ENCODE measurements at places on chromosomes 7 and 10. TPM values are rescaled to one million over a fixed set of nuclear protein-coding genes. Genes with fewer than 3 reads are reported as not detected.

DNA sequence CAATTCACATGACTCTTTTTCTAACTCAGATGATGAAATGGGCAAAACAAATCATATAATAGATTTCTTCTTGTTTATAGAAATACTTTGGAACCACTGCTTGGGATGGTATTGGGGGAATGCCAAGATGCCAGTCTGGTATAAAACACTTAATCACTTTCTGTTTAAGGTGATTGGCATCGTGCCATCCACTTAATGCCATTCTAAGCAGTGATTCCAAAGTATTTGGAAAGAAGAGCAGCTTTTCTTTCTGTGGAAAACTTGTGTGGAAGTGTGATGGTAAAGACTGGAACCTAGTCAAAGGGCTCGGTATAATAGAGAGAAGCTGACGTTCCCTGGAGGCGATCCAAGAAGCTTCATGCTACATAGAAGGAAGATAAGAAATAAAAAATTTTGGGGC, 120.6 kb downstream of the TMEM26 start:
- DNase-seq: no peak

GRCh38 chr7:105837765-105838626, 38.4 kb downstream of the ATXN7L1 start:
- peak; percentile 67 for DNase-seq

DNA sequence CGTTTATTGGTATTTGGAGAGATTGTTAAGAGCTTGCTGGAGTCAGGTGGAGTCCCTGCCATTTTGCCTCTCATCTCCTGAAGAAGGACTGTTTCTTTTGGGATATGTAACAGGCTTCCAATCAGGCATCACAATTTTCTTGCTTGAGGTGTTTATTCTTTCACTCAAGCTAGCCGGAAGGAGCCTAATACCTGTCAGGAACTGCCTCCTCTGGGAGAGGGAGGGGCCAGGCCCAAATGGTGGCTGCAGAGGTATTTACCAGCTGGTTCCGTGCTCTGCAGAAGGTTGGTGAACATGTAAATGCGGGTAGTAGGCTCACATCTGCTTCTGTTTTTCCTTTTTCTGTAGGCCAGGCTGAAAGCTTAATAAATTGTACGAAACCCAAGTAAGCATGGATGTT, 114.0 kb downstream of the TCF7L2 start:
- DNase-seq: no peak

GRCh38 chr10:118669835-118670234, 74.4 kb upstream of the PRLHR start:
- no peak for DNase-seq

DNA sequence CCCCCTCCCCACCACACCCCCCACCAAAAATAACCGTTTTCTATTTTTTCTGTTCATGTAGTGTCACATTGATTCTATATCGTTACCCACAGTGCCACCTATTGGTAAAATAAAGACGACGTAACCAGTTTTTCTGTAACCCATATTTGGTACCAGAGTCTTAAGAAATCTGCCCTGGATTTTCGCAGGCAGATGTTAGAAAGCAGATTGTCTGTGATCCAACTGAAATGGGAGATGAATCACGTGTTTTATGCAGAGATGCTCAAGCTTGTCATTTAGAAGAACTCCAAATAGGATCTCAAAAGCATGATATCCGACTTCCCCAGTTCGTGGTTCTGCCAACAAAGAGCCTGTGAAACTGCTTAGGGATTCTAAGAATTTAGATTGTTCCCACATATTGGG, 261.1 kb upstream of the CSTF2T start:
- DNase-seq: peak; percentile 77

DNA sequence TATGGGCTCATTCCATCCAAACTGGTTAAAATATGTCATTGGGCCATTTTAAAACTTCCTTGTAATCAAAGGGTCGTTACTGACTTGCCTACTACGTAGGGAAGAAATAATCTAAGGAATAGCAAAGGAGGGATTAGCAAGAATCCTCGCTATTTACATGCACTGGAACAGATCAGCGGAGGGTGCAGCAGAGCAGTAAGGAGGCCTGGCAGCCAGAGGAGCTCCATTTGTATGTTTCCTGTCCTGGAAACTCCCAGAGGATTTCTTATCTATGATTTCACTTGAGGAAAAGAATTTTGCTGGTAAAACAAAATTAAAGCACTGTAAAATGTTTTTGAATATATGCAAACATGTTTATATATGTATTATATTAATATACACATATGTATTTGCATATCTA, 107.3 kb downstream of the TPK1 start:
- no peak for DNase-seq

DNA sequence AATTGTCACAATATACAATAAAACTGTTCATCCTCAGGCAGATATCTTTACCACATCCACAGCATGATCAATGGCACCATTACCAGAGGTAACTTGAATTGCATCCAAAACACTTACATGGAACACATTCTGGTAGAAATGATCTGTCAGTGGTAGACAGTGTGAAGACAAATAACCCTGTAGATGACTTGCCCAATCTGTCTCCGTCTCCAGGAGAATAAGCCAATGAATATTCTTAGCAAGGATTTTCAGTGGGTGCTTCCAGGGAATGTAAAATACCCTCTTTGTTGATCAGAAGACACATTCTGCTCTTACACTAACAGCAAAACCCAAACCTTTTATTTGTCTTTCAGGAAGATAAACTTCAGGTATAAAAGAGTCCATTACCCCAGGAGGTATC, 43.8 kb downstream of the VWC2 start:
- DNase-seq: no peak

- peak; percentile 91 for DNase-seq
Measured at GRCh38 chr7:30164567-30164966, 29.8 kb downstream of the MTURN start.

DNA sequence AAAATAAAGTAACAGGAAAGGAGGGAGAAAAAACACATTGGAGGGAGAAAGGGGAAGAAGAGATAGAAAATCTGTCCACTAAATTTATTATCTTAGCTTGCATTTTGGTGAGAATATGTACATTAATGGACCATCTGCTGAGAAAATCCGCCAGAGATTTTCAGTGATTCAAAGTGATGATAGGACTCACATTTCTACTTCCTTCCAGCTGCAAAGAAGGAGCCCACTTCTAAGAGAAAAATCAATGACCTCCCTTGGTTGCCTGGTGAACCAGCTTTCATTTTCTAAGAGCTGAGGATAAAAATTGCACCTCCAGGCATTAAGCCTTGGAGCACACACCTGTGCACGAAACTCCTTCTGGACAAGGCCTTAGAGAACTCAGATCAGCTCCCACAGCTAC, 404.3 kb downstream of the SFMBT2 start:
- DNase-seq: no peak

GRCh38 chr10:62501547-62501946, 127.4 kb downstream of the ZNF365 start:
- no peak for DNase-seq

DNA sequence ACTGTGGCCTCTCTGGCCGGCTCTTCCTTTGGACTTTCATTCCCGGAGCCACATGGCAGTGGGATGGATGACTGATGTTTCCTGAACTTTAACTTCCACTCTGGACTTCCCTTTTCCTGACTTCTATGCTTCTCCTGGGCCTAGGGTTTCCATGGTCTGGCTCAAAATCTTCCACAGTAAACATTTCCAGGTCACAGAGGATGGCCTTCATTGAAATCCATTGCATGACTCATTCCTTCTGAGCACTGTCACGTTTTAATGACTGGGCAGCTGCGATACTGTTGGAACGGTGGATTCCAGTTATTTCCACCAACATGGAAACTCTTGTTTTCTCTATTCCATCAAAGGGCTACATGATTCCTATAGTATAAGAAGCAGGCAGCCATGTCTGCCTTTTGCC, 24.4 kb upstream of the ZNF273 start:
- peak; percentile 30 for DNase-seq

GRCh38 chr10:6109444-6109775, 20.6 kb downstream of the RBM17 start:
- no peak for DNase-seq

- peak; percentile 78 for DNase-seq
Measured at GRCh38 chr7:128777156-128778123, 1.8 kb upstream of the OPN1SW start.

GRCh38 chr7:139522830-139523198, 671 bp upstream of the CLEC2L start:
- DNase-seq: no peak

GRCh38 chr10:5812283-5813090, 747 bp downstream of the GDI2 start:
- DNase-seq: peak; percentile 53

DNA sequence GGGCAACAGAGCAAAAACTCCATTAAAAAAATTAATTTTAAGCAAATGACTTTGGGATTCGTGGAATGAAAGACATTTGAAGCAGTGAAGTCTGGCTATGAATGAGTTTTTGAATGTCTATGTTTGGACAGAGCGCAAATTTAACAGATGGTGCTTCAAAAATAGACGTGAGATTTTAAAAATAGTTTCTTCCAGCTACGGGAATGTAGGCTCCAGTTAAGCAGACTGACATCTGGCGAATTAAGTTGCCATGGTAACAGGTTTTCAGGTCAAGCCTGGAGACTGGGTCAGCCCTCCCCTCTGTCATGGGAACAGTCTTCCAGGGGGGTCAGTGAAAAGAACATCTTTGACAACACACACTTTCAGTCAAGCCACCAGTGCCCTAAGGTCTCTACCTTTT, 62.0 kb downstream of the MYOF start:
- peak; percentile 87 for DNase-seq

DNA sequence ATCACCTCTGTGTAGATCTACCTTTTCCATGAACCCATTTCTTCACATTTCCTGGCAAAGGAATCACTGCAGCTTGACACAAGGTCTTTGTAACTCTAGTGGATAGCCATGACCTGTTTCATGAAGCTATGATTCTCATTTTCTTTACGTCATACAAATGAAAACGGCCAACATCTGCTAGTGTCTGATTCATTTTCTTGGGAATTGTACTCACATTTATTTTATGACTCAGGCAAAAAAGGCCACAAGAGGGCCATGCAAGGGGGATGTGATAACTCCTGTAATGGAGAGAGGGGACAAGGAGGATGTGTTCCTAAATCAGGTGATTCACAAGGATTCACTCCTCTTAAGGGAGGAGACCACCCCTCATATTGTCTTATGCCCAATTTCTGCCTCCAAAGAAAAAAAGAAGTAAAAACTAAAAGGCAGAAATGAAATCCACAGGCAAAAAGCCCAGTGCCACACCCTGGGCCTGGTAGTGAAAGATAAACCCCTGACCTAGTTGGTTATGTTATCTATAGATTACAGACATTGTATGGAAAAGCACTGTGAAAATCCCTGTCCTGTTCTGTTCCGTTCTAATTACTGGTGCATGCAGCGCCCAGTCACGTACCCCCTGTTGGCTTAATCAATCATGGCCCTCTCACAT, 249.9 kb downstream of the IPMK start:
- peak; percentile 74 for DNase-seq

Gene LIPM
- not detected for total RNA-seq

Gene ADCYAP1R1
- not detected for total RNA-seq

Gene ENTPD1
- total RNA-seq: 0.21 TPM

Gene FGFBP3
- 0.42 TPM for total RNA-seq

Gene SHLD2
- 26.4 TPM for total RNA-seq

Gene CDC123
- 61.7 TPM for total RNA-seq

Gene NKX1-2
- not detected for total RNA-seq

Gene PILRA
- total RNA-seq: 0.51 TPM

Gene DGKB
- total RNA-seq: 3.7 TPM

Gene AOC1
- 0.62 TPM for total RNA-seq

Gene ELAPOR2
- 7.1 TPM for total RNA-seq

Gene CHST15
- 30.0 TPM for total RNA-seq

Measured in myocyte (in vitro differentiated cells).